ENCODE measurements at places on chromosomes 7 and 10. TPM values are rescaled to one million over a fixed set of nuclear protein-coding genes. Genes with fewer than 3 reads are reported as not detected.

DNA sequence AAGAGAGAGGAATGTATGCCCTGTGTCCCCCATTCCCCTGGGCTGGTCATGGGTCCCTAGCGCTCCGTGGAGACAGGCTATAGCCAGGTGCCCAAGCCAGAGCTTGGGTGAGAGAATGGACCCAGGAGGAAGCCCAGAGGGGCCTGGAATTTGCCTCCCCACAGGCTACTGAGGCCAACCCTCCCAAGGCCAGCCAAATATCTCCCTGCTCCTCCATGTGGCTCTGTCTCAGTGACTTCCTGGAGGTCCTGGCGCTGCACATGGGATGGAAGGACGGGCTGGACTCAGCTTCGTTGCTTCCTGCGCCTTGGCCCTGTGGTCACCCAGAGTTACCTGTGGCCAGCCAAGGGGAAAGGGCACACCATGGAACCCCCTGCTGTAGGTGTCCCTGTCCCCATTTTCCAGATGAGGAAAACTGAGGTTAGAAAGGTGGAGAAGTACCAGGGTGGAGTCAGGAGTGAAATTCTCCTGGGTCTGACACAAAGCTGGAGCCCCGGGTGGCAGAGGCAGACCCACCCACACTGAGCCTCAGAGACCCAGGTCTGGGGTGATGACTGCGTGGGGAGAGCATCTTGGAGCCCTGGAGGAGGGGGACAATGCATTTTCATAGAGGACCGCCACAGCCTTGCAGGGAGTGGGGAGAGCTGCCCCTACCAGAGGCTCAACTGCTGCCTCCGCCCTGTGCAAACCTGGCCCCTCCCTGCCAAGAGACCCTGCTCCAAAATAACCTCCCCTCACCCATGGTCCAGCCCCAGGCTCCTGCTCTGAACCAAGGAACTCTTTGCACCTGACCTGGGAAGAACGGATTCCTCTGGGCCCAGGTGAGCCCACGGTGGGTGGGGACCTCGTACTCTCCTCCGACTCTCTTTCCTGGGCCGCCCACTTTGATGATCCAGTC is 42.6 kb downstream of the TMEM270 start:
- DNase-seq = no peak

GRCh38 chr7:100366411-100367250 is 6.7 kb upstream of the PILRA start:
- no peak for DNase-seq

DNA sequence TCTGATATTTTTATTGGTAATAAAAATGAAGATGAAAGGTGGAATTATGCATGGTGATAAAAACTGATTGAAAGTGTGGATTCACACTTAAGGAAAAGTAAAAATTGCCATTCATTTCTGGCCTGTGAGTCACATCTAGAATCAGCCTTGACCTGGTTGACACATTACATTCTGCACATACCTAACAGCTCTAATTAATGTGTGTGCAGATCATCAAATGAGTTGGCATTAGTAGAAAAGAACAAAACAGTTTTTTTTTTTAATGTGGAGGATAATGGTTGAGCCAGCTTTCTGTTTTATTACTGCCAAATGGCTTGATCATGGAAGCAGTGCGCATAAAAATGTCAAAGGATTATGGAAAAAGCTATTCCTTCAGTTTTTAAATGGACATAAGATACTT is 142.6 kb upstream of the TMEM196 start:
- DNase-seq = no peak

DNA sequence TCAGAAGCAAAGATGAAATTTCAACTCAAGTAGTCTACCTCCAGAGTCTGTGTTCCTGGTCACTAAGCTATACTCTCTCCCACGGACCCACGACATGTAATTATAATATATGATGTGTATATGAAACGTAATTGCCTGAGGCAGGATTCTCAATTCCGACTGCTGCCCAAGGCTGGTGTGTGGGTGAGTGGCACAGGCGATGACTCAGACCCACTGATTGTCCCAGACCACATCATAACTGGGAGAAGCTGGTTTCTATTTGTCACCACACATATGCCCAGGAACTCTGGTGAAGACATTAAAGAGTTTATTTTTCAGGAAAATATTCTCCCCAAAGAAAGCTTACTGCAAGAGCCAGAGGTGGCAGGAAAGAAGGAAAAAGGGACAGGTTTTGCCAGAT is 219.3 kb downstream of the JAZF1 start:
- DNase-seq = no peak

DNA sequence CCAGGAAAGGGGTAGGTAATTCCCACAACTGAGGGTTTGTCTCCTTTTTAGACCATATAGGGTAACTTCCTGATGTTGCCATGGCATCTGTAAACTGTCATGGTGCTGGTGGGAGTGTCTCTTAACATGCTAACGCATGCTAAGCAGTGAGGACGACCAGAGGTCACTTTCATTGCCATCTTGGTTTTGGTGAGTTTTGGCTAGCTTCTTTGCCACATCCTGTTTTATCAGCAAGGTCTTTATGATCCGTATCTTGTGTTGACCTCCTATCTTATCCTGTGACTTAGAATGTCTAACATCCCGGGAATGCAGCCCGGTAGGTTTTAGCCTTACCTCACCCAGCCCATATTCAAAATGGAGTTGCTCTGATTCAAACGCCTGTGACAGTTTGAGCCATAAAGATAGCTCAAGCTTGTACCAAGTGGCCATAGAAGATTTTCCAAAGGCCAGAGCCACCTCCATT is 176.0 kb upstream of the NAMPT start:
- no peak for DNase-seq

DNA sequence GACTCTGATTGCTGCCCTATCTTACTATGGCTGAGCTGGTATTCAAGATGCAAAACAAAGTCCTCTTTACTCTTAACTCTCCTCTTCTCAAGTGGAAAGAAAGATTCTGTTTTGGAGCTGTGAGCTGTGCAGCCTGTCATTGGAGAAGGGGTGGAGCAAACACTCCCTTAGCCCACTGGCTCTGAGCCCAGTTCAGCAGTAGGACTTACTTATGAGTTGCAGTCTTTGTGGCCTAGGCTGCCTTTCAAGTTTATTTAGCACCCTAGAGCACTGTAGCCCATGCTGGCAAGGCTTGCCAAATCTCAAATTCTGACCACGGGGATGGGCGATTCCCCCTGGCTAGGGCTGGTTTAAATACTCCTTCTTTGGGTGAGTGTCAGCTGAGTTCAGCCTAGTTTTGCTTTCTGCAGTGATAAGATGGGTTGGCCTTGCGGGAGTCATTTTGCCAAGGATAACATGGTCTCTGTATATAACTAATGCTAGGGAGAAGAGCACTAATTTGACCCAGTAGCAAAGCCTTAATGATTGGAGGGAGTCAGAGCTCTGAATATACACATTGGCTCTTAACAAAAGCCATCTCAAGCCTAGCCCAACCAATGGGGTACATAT is 110.2 kb downstream of the MYO3A start:
- no peak for DNase-seq

GRCh38 chr10:132609211-132609610 is 71.6 kb downstream of the INPP5A start:
- DNase-seq = no peak

- no peak for DNase-seq
These were observed 9.9 kb downstream of the DIP2C start for GRCh38 chr10:679556-679955.

- DNase-seq = no peak
These were observed 108.4 kb upstream of the SAMD8 start for GRCh38 chr10:75002967-75003594.

- no peak for DNase-seq
These were observed 4.6 kb downstream of the FZD8 start for GRCh38 chr10:35637462-35637861.

FXYD4 gene
- total RNA-seq = not detected

JCAD gene
- total RNA-seq = 49.9 TPM

FZD1 gene
- total RNA-seq = 4.7 TPM

Measured in pulmonary artery endothelial cell (primary cell).